ENCODE measurements at places on chromosomes 6 and 20. TPM values are rescaled to one million over a fixed set of nuclear protein-coding genes. Genes with fewer than 3 reads are reported as not detected.

The NKX2-4 gene
- not detected for total RNA-seq

The KCNB1 gene
- total RNA-seq = 0.07 TPM

The FOXQ1 gene
- 0.03 TPM for total RNA-seq

The NEDD9 gene
- total RNA-seq = 20.9 TPM

The KCNK16 gene
- total RNA-seq = not detected

The PI3 gene
- total RNA-seq = not detected

The SNAI1 gene
- 2.3 TPM for total RNA-seq

The MED23 gene
- total RNA-seq = 35.6 TPM

The IRF4 gene
- not detected for total RNA-seq

The ADGRB3 gene
- 0.83 TPM for total RNA-seq

The SMIM28 gene
- total RNA-seq = not detected

The BLCAP gene
- total RNA-seq = 31.1 TPM

The MLN gene
- not detected for total RNA-seq

The FOXS1 gene
- 23.1 TPM for total RNA-seq

The TP53TG5 gene
- total RNA-seq = not detected

The RCAN2 gene
- total RNA-seq = 2.3 TPM

The EDN3 gene
- total RNA-seq = not detected

The NRM gene
- 3.3 TPM for total RNA-seq

The NCOA5 gene
- 9.6 TPM for total RNA-seq

The COL9A3 gene
- total RNA-seq = 0.39 TPM

The DNAAF9 gene
- total RNA-seq = 24.7 TPM

The RAD21L1 gene
- 0.13 TPM for total RNA-seq

The LRRN4 gene
- 0.07 TPM for total RNA-seq

The SIRPB2 gene
- not detected for total RNA-seq

The B4GALT5 gene
- total RNA-seq = 34.2 TPM

The MATN4 gene
- not detected for total RNA-seq

The BTNL2 gene
- not detected for total RNA-seq

The EPHA7 gene
- 0.07 TPM for total RNA-seq

The NDUFAF4 gene
- total RNA-seq = 6.8 TPM

The SYNDIG1 gene
- 1.4 TPM for total RNA-seq

The ANGPT4 gene
- total RNA-seq = not detected

The RNF182 gene
- 9.7 TPM for total RNA-seq

The GFOD1 gene
- 11.7 TPM for total RNA-seq

The HLA-DRB1 gene
- 1.3 TPM for total RNA-seq

The CPNE5 gene
- 0.20 TPM for total RNA-seq

The CNR1 gene
- total RNA-seq = 0.07 TPM

The NR2E1 gene
- total RNA-seq = not detected

The HLA-DPA1 gene
- 0.17 TPM for total RNA-seq

The RRAGD gene
- total RNA-seq = 3.8 TPM

The CLPSL2 gene
- not detected for total RNA-seq

The ZKSCAN4 gene
- 4.8 TPM for total RNA-seq

The FAM83B gene
- total RNA-seq = 0.03 TPM

The CRYBG1 gene
- total RNA-seq = 20.0 TPM

The RBPJL gene
- total RNA-seq = not detected
